ENCODE measurements at places on chromosomes 3 and 15.

GRCh38 chr15:79682851-79683288 lies 213.9 kb downstream of the MTHFS start:
- DNase-seq, result no peak

DNA sequence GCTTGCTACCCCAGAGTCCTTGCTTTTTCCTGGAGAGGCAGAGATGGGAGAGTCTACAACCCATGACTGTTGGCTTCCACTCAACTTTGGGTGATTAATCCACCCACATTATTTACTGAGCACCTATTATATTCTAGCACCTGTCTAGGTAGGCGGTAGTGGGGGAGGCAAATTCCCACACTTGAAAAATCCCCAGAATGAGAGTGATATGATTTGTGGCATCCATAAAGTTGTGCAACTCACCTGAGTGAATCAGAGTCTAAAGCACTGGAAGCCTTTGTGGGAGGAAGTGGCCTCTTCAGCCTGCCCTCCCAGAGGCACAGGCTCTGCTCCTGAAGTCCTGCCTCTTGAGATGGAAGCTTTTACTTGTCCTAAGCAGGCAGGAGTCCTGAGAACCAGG lies 40.4 kb upstream of the CTNNB1 start:
- no peak for DNase-seq

- DNase-seq, result no peak
These were observed 12.1 kb upstream of the DNAJC13 start for GRCh38 chr3:132405188-132405587.

- peak; percentile 27 for DNase-seq
These were observed 19.5 kb downstream of the SETMAR start for GRCh38 chr3:4322635-4323034.

DNA sequence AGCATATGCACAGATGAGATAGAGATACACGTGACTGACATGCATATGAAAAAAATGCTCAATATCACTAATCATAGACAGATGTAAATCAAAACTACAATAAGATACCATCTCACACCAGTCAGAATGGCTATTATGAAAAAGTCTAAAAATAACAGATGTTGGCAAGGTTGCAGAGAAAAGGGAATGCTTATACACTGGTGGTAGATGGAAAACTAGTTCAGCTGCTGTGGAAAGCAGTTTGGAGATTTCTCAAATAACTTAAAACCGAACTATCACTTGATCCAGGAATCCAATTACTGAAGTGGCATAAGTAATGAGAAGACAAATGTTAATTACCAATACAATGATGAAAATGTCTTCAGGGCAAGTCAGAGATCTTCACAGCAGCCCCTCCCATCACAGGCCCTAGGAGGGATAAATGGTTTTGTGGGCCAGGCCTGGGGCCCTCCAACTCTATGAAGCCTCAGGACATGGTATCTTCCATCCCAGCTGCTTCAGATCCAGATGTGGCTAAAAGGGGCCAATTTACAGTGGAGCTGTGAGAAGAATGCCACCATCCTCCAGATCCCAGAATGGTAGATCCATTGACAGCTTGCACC lies 71.4 kb upstream of the PLSCR4 start:
- no peak for DNase-seq

- no peak for DNase-seq
These were observed 156.7 kb upstream of the TSC22D2 start for GRCh38 chr3:150251187-150252062.

- DNase-seq, result no peak
These were observed 44.9 kb upstream of the CAPN7 start for GRCh38 chr3:15161133-15161532.

DNA sequence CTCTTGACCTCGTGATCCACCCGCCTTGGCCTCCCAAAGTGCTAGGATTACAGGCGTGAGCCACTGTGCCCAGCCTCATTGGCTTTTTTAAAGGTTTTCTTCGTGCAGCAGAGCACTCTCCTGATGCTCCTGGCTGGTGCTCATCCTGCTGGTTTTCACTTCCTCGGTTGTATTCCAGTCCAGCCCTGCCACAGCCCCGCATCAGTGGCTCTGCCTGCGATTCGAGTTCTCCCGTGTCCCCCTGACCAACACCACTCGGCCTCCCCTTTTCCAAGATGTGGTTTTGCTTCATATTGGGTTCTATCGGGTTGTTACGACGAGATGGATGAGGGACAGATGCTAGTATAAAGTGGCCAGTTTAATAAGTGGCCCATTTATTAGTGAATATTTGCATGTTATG lies 27.8 kb downstream of the EFCC1 start:
- DNase-seq, result no peak

- no peak for DNase-seq
These were observed 13.5 kb downstream of the MCCC1 start for GRCh38 chr3:183085634-183086390.

DNA sequence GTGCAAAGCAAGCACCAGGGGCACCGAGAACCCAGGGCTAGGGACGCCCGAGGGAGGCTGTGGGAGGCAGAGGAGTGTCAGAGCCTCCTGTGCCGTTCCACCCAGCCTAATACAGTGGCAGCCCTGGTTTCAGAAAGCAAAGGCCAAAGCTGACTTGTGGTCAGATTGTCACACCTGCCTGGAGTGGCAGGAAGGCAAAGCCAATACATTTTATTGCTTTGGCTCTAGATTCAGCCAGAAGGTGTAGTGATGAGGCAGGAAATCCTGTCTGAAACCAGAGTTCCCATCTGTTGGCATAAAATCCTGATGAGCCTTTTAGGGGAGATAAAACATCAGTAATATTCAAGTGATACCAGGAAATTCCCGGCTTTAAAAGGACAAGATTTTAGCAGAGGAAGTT lies 168.3 kb downstream of the SLCO3A1 start:
- DNase-seq, result no peak

DNA sequence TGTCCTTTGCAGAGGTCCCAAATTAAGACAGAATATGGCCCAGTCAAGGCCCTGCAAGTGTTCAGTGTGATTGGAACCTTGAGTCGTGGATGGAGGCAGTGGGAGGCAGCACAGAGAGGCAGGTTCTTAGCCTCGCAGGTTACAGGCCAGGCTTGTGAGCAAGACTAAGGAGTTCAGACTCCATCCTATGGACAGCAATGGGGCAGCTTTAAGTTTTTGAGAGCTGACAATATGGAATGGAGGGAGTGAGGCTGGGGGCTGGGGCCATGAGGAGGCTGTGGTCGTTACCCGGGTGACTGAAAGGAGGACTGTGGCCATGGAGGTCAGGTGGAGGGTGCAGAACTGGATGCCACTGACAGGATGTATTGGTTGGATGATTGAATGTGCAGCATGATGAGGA lies 74.1 kb upstream of the PRR23C start:
- DNase-seq, result no peak

GRCh38 chr3:119794971-119795612 lies 13.2 kb downstream of the NR1I2 start:
- no peak for DNase-seq

- DNase-seq, result no peak
These were observed 36.3 kb upstream of the RAB6B start for GRCh38 chr3:133932009-133932408.

Data from epithelial cell of proximal tubule (primary cell).